ENCODE measurements at places on chromosomes 2 and 18.
A peak's percentile ranks its signal among the peaks of the same experiment; 100 is the strongest.

DNA sequence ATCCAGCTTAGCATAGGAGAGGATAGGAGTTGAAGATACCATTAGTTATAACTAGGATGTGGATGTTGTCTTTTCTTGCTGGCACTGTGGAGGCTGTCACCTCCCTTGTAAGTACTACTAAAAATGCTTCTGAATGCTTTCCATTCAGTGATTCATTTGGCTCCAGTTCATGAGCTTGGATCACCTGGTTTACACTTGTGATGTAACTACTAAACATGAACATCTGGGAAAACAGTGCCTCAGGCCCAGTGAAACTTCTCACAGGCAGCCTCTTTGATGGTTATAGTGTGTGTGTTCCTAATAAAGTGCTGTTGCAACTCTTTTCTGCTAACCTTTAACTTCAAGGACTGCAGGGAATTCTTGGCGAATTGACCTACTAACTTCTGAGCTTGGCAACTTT, 13.0 kb upstream of the SLC9A2 start:
- no peak for DNase-seq

- no peak for DNase-seq
Observed at GRCh38 chr2:156019341-156019740, 313.2 kb downstream of the NR4A2 start.

DNA sequence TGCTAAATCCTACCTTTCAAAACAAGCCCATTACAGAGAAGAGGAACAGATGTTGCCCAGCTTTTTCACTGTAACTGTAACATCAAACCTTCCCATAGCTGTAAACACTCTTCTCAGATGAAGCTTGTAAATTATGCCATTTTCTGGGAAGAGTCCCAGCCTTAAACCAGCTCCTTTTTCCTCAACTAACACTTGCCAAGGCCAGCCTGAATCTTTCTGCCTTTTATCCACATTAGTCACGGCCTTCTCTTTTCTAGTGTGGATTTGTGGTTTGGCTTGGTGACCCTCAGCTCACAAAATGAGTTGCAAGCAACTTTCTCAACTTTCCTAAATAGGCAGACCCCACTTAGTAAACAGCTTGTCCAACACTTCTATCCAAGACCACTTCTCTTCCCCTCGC, 90.2 kb downstream of the CABLES1 start:
- no peak for DNase-seq

DNA sequence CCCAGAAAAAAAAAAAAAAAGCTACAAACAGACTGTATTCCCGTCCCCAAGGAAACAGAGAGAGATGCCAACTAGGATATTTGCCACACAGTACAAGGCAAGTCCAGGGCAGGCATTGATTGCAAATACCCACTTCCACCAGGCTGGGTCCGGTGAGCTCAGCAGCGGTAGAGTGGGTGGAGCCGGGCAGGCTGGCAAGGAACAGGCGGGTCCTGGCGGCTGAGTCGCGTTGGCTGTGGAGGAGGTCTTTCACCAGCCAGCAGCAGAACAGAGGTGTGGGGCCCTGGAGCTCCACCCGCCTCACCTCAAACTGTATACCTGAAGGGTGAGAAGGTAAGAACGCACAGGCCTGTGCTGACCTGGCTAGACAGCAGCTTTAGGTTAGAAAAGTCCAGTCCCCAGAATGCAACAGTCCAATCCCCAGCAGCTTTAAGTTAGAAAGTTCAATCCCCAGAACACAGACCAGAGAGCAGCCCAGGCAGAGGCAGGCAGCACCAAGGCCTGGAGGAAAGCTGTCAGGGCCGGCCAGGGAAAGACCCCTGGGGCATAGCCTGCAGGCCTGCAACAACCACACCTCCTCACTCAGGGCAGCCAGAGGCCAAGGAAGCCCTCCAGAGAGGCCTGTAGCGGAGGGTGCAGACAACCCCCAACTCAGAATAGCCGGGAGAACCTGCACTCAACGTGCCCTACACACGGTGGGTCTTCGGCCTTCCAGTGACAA, 21.9 kb upstream of the MTERF4 start:
- DNase-seq: peak; percentile 40

DNA sequence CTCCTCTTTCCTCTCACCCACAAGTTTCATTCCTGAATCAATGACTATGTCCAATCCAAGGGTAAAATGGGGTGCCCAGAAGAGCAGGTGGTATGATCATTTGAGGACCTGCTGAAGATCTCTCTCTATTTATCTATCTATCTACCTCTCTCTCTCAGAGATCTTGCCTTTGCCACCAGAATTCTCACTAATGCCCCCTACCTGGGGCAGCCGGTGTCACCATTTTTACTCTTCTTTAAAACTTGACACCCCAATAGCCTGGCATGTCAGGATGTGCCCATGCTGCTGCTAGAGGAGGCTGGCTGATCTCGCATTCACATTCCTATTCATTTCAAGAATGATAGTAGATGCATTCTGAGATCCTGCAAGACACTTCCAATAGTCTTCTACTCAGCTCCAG, 24.3 kb upstream of the RPIA start:
- no peak for DNase-seq

GRCh38 chr2:46549166-46549844, 69.9 kb downstream of the TMEM247 start:
- no peak for DNase-seq

- DNase-seq: no peak
Observed at GRCh38 chr2:26731714-26732113, 32.4 kb upstream of the SLC35F6 start.

DNA sequence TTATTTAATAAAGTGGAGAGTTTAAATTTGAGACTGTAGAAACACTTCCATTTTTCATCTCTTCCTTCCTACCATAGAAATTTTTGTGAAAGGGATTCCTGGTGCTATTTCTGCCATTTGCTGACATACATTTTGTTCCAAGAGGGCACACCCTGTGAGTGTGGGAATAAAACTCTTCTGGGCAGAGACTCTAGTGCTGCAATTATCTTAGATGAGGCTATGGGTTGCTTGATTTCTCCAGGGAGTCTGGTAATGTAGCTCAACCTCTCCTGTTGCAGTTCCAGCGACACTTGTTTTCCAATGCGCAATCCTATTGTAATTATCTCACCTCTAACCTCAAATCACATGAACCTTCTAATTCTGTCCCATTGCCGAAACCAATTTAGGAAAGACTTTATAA, 60.1 kb upstream of the ZSWIM2 start:
- DNase-seq: no peak

- no peak for DNase-seq
Observed at GRCh38 chr2:16142383-16143361, 202.3 kb downstream of the MYCN start.

DNA sequence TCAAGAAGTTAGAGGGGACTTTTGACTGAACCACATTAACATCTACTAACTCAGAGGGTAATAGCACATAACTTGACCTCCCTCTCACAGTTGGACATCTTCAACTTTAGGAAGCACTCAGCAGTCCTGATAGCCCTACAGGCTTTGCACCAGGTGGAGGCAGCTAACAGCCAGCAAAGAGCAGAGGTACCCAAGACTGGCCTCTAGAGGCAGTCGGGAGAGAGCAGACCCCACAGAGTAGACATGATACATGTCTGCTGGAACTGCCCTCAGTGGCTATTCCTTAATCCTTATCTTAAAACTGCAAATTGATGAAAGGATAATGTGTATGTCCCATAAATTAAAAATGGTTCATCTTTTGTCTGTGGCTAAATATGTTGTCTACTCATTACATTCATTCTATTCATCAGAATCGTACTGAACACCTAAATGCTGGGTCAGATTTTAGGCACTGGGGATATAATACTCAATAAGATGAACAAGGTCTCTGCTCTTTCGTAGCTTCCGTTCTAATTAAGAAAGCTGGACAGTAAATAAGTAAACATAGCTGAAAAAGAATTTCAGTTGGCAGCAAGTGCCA, 49.8 kb downstream of the CAB39 start:
- peak; percentile 2 for DNase-seq

GRCh38 chr2:42725657-42726056, 38.3 kb downstream of the OXER1 start:
- DNase-seq: no peak

GRCh38 chr2:240215676-240216051, 75.2 kb upstream of the OTOS start:
- DNase-seq: no peak

DNA sequence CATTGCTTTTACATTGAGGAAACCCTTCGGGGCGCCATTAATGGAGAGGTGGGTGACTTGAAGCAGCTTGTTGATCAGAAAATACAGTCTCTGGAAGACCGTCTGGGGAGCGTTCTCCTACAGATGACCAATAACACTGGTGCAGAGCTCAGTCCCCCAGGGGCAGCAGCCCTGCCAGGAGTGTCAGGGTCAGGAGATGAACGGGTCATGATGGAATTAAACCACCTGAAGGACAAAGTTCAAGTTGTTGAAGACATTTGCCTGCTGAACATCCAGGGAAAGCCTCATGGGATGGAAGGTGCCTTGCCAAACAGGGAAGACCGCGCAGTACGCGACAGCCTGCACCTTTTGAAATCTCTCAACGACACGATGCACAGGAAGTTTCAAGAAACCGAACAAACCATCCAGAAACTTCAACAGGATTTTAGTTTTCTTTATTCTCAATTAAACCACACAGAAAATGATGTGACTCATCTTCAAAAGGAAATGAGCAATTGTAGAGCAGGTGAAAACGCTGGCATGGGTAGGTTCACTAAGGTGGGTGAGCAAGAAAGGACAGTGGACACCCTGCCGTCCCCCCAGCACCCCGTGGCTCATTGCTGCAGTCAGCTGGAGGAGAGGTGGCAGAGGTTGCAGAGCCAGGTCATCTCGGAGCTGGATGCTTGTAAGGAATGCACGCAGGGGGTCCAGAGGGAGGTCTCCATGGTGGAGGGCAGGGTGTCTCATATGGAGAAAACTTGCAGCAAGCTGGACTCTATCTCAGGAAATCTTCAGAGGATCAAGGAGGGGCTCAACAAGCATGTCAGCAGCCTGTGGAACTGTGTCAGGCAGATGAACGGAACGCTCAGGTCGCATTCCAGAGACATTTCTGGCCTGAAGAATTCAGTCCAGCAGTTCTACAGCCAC, 45.0 kb downstream of the EMILIN2 start:
- DNase-seq: no peak

DNA sequence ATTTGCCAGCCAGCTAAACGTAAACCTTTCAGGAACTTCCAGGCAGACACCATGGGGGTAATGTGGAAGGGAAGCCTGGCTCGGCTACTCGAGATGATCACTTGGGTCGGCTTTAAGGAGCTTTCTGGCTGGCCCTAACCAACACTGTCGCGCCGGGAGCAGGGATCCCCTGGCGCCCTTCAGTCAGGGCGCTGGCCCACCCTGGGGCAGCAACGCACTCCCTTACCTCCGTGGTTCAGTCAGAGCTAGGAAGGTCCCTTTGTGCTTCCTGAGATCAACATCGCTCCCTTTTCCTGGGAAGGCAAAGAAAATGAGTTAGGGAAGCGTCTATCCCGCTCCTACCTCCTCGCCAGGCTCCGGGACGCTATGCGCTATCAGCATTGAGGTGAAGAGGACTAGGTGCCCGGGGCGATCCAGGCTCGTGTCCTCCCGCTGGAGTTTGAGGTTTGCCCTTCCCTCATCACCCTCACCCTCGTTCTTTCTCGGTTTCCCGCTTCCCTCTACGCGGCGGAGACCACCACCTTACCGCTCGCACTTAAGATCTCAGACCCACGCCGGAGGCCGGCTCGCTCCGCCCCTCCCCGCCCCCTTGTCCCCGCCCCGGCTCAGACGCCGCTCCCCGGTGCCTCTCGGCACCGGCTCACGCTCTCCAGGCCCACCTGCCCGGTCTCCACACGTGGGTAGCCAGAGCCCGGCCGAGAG, 449 bp upstream of the ATRAID start:
- no peak for DNase-seq

DNA sequence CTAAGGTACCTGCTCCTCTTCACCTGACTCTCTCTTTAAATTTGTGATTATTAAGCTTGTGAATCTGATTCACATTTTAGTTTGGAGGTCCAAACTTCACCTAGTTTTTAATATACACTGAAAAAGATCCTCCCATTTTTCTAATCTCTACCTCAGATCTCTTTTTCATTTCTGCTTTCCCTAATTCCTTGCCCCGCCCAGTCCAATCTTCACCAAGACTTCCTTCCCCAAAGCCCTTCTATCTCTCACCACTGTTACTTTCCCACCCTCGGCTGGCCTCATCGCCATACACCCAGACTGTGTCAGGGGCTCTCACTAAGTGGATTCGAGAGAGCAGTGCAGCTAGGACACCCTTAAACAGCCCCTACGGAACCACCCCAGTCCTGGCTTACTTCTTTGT, 40.0 kb downstream of the LBH start:
- DNase-seq: no peak

GRCh38 chr2:3731829-3732228, 28.5 kb downstream of the DCDC2C start:
- no peak for DNase-seq

DNA sequence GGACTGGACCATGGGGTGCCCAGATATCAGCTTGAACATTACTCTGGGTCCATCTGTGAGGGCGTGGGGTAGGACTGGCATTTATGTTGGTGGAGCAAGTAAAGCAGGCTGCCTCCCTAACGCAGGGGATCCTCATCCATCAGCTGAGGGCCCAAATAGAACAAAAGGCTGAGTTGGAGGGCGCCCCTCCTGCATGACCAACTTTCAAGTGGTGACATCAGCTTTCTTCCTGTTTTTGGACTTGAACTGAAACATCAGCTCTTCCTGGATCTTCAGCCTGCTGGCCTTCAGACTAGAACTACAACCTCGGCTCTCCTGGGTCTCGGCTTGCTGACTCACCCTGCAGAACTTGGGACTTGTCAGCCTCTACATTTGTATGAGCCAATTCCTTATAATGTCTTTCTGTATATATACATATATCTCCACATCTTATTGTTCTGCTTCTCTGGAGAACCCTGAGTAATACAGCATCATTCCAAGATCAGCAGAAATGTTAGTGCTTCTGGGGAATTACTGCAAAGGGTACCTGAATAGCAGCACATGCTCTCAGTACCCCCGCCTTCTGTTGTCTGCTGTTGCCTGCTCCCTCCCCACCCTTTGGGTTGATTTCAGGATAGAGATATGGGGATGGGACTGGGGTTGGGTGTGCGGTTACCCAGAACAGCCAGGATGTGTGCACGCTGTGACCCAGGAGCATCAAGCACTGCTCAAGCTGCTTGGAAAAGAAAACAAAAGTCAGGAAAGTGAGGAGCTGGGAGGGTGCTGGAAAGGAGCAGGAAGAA, 20.0 kb downstream of the TMEM127 start:
- no peak for DNase-seq

GRCh38 chr2:224997802-224998201, 44.5 kb downstream of the DOCK10 start:
- no peak for DNase-seq

GRCh38 chr2:206095536-206096332, 9.8 kb upstream of the INO80D start:
- DNase-seq: no peak

DNA sequence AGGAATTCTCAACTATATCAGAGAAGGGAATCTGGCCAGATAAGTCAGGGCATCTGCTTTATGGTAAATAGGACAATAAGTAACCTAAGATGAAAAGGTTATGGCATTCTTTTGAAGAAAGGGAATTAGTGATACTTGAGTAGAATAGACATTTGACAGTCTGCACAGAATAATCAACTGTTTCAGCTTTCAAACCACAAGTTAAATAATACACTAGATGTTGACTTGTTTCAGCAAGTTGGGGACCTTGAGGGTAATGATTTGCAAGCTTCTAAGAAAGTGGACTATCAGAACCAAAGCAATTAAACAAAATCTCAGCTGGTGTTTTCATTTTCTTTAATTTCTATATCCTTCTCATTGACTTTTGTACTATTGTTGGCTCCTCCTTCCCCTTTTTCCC, 54.5 kb downstream of the SLC39A10 start:
- DNase-seq: no peak

Data from T-helper 9 cell (primary cell).